ENCODE measurements at places on chromosomes 6 and 20.

DNA sequence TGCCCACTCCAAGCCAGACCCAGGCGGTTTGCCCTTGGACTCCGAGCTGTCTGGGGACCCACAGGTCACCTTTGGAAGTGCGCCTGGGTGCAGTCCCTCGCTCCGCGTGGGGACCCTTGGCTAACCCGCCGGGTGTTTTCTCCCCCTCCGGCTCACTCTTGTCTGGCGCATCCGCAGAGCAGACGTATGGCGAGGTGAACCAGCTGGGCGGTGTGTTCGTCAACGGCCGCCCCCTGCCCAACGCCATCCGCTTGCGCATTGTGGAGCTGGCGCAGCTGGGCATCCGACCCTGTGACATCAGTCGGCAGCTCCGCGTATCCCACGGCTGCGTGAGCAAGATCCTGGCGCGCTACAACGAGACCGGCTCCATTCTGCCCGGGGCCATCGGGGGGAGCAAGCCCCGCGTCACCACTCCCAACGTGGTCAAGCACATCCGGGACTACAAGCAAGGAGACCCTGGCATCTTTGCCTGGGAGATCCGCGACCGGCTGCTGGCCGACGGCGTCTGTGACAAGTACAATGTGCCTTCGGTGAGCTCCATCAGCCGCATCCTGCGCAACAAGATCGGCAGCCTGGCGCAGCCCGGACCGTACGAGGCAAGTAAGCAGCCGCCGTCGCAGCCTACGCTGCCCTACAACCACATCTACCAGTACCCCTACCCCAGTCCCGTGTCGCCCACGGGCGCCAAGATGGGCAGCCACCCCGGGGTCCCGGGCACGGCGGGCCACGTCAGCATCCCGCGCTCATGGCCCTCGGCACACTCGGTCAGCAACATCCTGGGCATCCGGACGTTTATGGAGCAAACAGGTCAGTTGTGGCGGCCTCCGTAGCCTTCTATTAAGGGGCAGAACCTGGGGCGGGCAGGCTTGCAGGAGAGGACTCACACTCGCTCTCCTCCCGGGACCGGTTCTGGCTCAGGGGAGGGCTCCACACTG is 1.1 kb downstream of the PAX1 start:
- no peak for DNase-seq

DNA sequence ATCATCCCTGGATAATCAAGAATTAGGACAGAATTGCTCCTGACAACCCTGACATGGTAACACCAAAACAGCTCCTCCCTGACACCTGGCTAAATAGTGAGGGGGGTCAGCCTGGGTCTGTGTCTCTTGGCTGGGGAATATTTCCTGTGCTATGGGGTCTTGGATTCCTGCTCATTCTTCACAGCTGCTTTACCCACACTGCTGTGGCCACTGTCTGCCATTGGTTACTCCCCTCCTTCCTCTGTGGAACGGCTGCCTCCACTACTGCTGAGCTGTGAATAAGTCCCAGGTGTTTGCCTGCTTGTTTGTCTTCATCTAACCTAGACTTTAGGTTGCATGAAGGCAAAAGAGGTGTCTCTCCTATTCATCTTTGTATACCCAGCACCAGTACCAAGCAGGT is 33.9 kb upstream of the TXLNB start:
- no peak for DNase-seq

DNA sequence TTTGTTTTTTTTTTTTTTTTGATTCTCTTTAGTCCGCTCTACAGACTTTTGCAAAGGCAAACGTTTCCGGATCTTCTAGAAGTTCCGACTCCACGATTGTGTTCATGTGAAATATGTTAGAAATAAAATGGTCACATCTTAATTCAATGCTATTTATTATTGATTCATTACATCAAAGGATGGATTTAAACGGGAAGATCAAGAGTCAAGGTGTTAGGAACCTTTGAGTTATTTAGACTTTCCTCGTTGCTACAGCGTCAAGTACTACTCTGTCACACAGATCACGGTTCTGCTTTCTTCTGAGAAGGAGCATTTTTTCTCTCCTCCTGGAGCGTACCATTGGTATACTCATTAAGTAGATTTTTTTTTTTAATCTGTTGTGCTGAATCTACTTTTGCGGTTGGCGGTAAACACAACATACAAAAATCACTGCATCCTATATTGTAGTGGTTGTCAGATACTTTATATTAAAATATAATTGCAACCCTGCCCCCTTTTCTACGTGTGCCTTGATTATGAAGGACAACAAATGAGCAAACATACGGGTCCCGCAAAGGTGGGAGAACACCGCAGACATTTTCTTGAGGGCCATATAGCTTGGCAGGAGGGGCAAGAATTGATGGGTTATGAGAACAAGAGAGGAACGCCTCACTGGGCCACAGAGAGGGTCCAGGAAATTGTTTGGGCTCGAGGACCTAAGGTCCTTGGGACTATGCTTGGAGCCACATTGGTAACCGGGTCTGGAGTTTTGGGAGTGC is 17.5 kb downstream of the HMGN4 start:
- peak; percentile 48 for DNase-seq

DNA sequence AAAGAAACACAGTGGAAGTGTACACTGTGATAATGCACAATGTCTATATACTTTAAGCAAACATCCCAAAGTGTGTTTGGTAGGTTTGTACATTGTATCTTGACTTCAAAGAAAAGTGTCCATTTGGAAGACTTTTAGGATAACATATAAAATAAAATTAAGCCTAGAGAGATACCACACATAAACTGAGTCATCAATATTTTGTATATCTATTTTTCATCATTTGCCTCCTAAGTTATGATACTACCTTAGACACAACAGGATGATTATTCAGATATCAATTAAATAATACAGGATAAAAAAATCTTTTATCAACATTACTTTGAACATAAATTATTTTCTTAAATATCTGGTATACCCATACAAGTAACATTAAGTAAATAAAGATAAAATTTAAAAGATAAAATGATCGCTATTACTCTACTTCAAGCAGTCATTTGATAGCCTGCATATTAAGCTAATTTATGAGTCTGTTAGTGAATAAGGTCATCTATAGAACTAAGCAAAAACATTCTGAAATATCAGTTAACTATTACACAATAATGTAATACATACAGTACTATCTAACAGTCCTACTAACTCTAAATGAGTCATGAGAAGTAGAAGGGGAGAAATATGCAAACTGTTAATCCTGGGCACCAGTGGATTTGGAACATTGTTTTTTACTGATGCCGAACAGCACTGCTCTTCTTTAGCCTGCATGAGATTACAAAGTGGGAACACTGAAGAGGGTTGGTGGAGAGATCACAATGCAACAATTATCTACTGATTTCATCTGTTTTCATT is 158.4 kb upstream of the SIM1 start:
- DNase-seq, result no peak

DNA sequence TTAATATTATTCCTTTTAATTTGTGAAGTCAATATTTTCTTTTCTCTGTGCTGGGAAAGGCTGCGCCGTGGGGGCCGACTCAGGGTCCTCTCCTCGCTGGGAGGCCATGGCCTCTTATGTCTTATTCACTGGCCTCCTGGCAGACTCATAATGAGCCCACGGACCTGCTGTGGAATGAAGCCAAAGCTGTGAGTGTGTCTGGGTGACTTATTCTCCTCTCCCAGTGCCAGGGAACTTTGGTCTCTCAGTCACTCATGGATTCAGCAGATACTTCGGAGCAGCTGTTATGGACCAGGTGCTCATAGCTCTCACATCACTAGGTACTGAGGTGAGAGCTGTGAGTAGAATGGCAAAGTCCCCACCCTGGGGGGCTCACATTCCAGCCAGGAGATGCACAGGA is 297.6 kb downstream of the CDH26 start:
- DNase-seq, result peak; percentile 25

DNA sequence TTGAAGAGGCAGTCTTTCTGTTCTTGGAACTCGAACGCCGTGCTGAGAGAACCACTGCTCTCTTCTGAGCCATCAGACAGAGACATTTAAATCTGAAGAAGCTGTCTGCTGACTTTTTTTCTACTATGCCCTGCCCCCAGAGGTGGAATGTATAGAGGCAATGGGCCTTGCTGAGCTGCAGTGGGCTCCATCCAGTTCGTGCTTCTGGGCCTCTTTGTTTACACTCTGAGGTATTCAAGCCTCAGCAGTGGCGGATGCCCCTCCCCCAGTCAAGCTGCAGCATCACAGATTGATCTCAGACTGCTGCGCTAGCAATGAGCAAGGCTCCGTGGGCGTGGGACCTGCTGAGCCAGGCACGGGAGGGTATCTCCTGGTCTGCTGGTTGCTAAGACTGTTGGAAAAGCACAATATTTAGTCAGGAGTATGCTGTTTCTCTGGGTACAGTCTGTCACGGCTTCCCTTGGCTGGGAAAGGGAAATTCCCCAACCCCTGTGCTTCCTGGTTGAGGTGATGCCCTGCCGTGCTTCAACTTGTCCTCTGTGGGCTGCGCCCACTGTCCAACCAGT is 526.8 kb downstream of the CD109 start:
- no peak for DNase-seq
